ENCODE measurements at places on chromosomes 7 and 10. TPM values are rescaled to one million over a fixed set of nuclear protein-coding genes. Genes with fewer than 3 reads are reported as not detected.

The EIF4H gene
- 212 TPM for total RNA-seq

GRCh38 chr10:48799341-48800006, 114.8 kb downstream of the WDFY4 start:
- peak; percentile 42 for DNase-seq
- H3K27ac ChIP-seq: peak overlapping the region; percentile 63
- H3K4me3 ChIP-seq: no peak overlapping the region
- no peaks in the 10 kb centered on the region for H3K27me3 ChIP-seq

DNA sequence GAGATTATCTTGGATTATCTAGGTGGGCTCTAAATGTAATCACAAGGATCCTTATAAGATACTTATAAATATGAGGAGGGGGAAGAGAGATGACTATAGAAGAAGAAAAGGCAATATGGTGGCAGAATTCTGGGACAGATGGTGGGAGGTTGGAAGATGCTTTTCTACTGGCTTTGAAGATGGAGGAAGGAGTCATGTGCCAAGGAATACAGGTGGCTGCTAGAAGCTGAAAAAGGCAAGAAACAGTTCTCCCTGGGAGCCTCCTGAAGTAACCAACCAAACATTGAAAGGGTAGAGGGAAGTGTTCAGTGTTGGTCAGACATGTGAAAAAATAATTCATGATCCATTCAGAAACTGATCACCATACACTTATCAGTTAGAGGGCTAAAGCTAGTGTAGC, 213.3 kb downstream of the WDR11 start:
- H3K4me1 ChIP-seq: no peaks in the 10 kb centered on the region
- DNase-seq: peak; percentile 84
- no peaks in the 10 kb centered on the region for H3K27me3 ChIP-seq
- no peak overlapping the region for H3K4me3 ChIP-seq

The JAKMIP3 gene
- 0.66 TPM for total RNA-seq

DNA sequence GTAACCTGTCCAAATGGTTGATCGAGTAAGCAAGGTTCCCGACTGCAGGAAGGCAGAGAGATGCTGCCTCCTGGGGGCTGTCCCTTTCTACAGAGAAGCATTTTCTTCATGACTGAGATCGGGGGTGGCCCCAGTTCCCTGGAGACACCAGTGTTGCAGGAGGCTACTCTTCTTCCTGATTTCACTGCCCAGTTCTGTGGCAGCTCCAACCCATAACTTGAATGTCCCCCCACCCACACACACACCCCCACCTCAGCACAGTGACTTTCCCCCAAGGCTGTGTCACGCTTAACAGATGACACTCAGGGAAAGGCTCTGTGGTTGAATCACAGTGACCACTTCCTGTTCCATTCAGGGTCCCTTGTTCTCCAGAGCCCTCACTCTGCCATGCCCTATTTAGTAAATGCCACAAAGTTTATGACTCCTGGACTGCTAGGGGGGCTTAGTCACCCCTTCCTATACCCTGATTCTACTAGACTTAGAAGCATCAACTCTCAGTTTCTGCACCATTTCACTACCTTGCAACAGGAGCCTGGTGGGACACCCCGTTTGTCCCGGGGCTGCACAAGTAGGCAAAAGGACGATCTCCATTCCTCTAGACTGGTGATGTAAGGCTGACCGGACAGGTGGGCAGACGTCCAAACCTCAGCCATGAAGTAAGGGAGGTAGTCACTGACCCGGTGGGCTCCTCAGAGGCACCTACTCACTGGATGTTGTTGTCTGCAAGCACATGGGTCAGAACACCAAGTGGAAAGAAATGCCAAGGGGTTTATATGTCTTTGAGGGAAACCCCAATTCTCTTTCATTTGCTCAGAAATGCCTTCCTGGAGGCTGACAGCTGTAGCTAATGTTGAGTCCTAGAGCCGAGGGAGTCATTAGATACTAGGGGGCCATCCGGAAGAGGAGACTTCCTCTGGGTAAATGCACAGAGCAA, 31.3 kb upstream of the SMC3 start:
- peak; percentile 86 for DNase-seq
- peaks cover 5% of the 10 kb centered on the region for H3K4me1 ChIP-seq
- peaks cover 29% of the 10 kb centered on the region for H3K27me3 ChIP-seq

The CDH23 gene
- 18.7 TPM for total RNA-seq

The DNAJC12 gene
- total RNA-seq: 4.1 TPM

- no peak for DNase-seq
- H3K36me3 ChIP-seq: peaks cover 49% of the 10 kb centered on the region
- no peaks in the 10 kb centered on the region for H3K27me3 ChIP-seq
- H3K27ac ChIP-seq: peak overlapping the region; percentile 44
Measured at GRCh38 chr10:101783736-101784118, 481 bp upstream of the NPM3 start.

The ERCC6 gene
- total RNA-seq: 11.7 TPM

DNA sequence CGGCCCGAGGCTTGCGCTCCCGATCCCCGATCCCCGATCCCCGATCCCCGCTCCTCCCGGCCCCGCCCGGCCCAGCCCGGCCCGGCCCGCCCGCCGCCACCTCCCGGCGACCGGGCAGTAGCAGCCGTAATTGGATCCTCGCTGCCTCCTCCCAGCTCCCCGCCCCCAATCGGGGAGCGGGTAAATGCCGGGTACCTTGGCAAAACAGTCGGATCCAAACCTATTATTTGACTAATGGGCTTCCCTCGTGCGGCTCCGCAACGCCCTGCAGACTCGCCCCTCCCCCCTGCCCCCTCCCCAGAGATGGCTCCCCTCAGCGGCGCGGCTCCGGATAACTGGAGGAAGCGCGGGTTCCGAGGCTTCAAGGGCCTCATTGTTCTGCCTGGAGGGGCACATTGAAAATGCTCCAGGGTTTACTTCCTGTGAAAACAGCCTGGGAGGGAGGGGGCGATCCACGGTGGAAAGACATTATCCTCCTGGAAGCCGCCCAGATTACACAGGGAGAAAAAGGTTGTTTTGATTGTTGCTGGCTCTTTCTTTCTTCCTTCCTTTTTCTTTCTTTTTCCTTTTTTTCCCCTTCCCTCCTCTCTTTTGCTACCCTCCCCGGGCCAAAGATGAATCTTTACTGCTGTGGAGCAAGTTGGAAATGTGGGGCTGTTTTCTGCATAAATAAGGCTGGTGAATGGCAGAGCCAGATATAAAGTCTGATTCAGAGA, 94.7 kb upstream of the ZMIZ1 start:
- H3K4me1 ChIP-seq: peaks cover 38% of the 10 kb centered on the region
- H3K4me3 ChIP-seq: peak overlapping the region; percentile 66
- DNase-seq: no peak
